Stimulated activated CD4-positive, alpha-beta T cell treated with anti-CD3 and anti-CD28 coated beads, TNF-alpha, amount 100 ng/mL, for 4 hours (primary cell): ENCODE measurements at places on chromosomes 7 and 10.

DNA sequence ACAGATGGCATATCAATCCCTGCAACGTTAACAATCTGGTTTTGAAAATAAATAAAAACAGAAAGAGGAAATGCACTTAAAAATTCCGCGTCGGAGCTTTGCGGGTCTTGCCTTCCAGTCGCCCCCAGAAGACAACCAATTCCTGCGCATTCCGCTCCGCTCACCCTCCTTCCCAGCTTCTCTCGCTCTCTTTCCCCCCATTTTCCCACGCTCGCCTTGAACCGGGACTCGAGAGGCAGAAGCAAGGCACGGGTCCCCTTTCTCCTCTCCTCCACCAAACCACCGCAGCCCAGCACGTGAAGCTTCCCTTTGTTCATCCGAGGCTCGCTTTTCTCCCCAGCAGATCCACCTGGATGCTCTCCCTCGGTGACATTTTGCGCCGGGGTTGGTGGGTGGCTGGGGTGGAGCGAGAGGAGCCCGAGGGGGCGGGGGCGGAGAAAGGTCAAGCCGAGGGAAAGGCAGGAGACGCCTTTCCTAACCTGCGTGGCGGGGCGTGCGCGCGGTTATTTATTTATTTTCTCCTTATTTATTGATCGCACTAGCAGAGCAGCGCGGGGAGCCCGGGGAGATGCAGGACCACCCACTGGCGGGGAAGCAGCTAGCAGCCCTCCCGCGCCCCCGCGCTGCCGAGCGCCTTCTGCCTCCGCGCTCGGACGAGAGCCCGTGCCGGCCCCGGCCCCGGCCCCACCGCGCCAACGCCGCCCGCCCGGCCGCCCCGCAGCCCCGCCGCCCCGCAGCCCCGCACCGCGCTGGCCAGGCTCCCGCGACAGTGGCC, at the start of gene KCND2:
Gene KCND2, plus strand, starts transcription at position 475 of the 775 bp plus-strand sequence.
- DNase-seq: no peak

GRCh38 chr10:68647672-68648341, 73.2 kb upstream of the CCAR1 start:
- no peak for DNase-seq

DNA sequence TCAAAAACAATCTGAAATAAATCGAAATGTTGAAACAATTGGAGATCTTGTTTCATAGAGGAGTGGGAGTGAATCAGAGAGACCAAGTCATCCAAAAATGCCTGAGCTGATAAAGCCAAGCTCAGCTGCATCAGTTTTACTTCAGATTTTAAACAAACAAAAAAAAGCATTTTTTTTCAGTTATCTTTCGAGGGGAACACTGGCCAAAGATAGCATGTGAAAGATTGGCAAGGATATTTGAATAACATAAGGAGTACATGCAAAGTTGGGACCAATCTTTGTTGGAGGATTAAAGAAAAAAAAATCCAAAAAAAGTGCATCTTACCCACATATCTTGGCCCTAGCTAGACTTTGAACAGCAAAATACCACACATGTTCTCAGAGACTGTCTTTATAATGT, 47.2 kb downstream of the RHOBTB1 start:
- no peak for DNase-seq

- no peak for DNase-seq
These were observed 1136.1 kb upstream of the POT1 start for GRCh38 chr7:126065766-126066165.

GRCh38 chr10:71029907-71030306, 141.5 kb upstream of the PCBD1 start:
- no peak for DNase-seq

GRCh38 chr7:2425749-2426148, 22.3 kb downstream of the CHST12 start:
- no peak for DNase-seq

DNA sequence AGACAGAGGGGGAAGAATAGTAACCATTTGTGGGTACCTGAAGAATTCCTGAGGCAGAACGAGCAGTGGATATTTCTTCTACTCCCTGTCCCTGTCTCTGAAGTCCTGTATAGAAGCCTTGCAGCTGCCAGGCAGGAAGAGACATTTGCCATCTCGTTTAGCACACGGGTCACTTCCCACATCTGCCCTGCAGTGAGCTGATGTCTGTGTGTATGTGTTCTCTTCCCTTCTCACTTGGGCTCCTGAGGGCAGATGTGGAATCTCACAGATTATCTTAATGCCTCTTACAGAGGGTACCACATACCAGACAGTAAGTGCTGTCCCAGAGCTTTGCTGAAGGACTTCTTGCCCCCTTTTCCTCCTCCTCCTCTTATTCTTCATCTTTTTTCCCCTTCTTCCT, 14.1 kb upstream of the TRPV6 start:
- no peak for DNase-seq

DNA sequence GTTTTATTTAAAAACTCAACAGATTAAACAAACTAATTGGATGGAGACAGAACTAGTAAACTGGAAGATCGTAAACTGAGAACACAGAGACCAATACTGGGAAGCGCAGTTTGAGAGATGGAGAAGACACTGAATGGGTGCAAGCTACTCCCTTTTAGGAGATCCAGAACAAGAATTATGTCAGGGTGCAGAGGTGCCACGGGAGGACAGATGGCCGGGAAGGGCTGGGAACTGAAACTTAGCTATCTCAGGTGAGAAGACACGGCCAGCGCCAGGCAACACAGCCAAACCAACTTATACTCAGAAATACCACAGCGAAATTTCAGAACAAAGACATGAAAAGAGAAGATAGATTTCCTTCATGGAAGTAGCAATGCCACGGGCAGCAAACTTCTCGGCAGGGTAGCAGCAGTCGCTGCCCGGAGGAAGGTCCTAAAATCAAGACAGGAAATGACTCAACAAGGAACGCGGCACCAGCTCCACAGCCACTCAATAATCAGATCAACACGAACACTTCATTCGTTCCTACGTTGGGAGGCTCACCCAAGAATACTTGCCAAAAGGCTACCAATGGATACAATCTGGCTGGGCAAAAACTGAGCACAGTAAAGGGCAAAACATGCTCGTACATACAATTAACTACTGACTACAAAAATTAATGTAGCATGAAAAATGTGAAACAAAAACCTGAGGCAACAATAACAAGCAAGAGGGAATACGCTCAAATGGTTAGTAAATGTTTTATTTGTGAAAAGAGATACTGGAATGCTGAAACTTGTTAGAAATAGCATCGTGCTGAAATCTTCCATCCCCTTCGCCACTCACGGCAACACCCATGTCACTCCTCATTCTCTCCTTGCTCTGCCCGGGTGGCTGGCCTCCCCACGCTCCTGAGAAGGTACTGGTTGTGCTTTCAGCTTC, 2.2 kb upstream of the LRRC27 start:
- no peak for DNase-seq

- DNase-seq: no peak
These were observed 187.7 kb upstream of the HGF start for GRCh38 chr7:81957517-81957916.

GRCh38 chr10:59702347-59702746, 7.3 kb downstream of the SLC16A9 start:
- no peak for DNase-seq

GRCh38 chr7:67781841-67782240, 785.2 kb downstream of the TYW1 start:
- DNase-seq: no peak

DNA sequence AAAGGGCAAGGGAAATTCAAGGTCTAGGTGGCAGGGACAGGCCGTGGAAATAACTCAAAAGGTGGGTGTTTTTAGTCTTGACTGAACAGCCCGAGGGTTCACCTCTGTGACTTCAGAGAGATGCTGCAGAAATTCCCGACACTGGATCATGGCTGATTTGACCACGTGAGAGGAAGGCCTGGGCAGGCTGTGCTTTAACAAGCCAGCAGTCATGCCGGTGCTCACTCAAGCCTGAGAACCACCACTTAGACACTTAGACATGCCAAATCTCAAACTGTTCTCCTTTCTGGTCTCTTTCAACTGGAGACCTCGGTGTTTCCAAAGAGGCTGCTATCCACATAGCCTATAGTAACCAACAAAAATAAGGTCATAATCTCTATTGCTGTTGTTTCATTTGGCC, 15.4 kb downstream of the TECTB start:
- DNase-seq: no peak

DNA sequence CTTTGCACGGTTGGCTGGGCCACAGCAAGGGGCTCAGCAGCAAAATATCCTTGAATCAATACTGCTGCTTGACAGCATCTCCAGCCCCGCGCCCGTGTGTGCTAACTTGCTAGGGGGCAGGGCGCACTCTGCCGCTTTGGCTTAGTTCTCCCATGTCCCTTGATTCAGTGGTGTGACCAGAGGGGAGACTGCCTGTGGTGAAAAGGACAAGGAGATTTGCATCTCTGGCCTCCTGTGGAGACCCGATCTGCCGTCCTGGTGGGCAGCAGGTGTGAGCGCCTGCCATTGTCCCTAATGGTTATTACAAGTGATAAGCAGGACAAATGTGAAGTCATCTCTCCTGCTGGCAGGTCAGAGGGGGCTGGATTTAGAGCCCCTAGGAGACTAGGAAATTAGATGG, 500.2 kb upstream of the GALNT17 start:
- no peak for DNase-seq
